ENCODE measurements at places on chromosomes 13 and 19. TPM values are rescaled to one million over a fixed set of nuclear protein-coding genes. Genes with fewer than 3 reads are reported as not detected.

- H3K27me3 ChIP-seq: no peaks in the 10 kb centered on the region
- peaks cover 3% of the 10 kb centered on the region for H3K36me3 ChIP-seq
- H3K27ac ChIP-seq: no peak overlapping the region
- no peaks in the 10 kb centered on the region for H3K4me1 ChIP-seq
- no peak overlapping the region for H3K4me3 ChIP-seq
- DNase-seq: no peak
Measured at GRCh38 chr19:5149932-5150901, 181.3 kb downstream of the KDM4B start.

- H3K4me1 ChIP-seq: peaks cover 14% of the 10 kb centered on the region
- no peaks in the 10 kb centered on the region for H3K27me3 ChIP-seq
- peak overlapping the region; percentile 89 for H3K27ac ChIP-seq
- DNase-seq: no peak
Measured at GRCh38 chr13:113976711-113977684, 3.1 kb upstream of the C13orf46 start.

DNA sequence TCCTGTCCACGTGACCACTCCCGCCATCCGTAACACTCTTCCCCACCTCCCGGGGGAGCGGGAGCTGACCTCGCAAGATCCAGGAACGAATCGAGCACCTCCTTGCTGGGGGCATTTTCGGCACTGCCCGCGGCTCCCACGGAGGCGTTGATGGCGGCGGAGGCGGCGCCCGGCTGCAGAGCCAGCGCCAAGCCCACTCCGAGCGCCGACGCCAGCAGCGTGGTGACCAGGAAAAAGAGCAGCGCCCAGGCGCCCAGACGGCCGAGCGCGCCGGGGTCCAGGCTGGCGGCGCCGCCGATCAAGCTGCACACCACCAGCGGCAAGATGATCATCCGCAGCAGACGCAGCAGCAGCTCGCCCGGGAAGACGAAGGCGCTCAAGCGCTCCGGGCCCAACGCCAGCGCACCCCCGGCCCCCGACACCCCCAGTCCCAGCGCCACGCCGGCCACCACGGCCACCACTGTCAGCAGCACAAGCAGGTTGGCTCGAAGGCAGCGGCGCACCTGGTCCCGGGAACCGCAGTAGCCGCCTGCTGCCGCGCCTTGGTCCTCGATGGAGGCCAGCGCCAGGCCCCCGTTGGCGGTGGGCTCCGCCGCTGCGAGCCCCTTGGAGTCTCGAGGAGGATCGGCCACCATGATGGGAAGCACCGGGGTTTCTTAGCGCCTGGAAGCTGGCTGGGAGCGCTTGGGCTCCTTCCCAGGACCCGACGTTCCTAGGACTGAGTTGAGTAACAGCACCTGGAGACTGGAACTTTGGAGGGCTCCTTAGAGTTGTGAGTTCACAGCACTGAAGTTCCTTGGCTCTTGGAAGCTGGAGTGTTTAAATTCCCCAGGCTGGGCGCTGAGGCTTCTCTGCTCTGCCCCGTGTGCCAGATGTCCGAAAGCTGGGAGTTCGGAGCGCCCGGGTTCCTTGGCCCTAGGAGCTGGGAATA lies 798 bp downstream of the SLC1A5 start:
- H3K36me3 ChIP-seq: no peaks in the 10 kb centered on the region
- peak; percentile 32 for DNase-seq

DNA sequence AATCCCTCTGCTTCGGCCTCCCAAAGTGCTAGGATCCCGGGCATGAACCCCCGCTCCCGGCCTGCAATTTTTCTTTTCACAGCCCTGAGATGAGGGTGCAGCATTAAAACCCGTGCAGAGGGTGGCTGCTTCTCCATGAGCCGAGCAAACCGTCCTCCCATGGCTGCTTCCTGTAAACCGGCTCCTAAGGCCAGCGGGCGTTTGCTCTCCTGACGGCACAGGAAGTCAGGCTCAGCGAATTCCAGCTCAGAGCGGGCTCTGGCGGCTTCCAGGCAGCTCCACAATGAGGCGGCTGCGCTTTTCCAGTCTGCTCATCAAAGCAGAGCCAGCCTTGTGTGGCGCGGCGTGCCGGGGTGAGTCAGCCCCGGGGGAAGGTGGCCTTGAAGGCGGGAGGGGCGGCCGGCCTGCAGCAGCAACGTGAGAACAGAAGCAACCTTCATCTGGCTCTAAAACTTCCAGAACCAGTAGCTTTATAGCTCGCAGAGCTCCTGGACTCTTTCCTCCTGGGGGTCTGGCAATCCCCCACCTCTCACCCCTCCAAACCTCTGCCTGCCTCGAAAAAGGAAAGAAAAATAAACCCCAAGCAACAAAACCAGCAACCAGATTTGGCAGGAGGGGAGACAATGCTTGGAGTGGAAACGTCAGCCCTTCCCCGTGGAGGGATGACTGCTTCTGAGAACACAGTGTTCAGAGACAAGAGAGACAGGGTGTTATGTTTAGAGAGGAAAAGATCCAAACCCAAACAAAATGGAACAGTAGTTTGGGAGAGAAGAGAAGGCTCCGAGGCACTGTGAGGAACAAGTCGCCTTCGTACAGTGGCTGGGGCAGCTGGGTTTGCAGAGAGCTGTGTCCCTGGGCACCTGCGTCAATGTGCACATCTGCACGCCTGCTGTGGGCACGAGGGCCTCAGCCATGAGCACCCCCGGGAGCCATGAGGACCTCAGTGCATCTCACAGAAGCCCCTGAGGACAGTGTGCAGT lies 67.8 kb downstream of the GADD45B start:
- H3K4me3 ChIP-seq: peak overlapping the region; percentile 85
- peak; percentile 25 for DNase-seq
- peaks cover 8% of the 10 kb centered on the region for H3K4me1 ChIP-seq
- no peaks in the 10 kb centered on the region for H3K27me3 ChIP-seq
- H3K27ac ChIP-seq: peak overlapping the region; percentile 29

- no peak overlapping the region for H3K4me3 ChIP-seq
- no peak for DNase-seq
- H3K36me3 ChIP-seq: no peaks in the 10 kb centered on the region
- no peak overlapping the region for H3K27ac ChIP-seq
Measured at GRCh38 chr13:74169676-74170075, 35.5 kb upstream of the KLF12 start.

- H3K27me3 ChIP-seq: no peaks in the 10 kb centered on the region
- DNase-seq: no peak
- H3K4me3 ChIP-seq: no peak overlapping the region
- peaks cover 2% of the 10 kb centered on the region for H3K4me1 ChIP-seq
- H3K36me3 ChIP-seq: peaks cover 2% of the 10 kb centered on the region
Measured at GRCh38 chr19:48975947-48976847, 11.1 kb downstream of the FTL start.

GRCh38 chr13:93529961-93530360 lies 303.4 kb downstream of the GPC6 start:
- H3K4me3 ChIP-seq: no peak overlapping the region
- DNase-seq: no peak
- no peaks in the 10 kb centered on the region for H3K36me3 ChIP-seq
- H3K27ac ChIP-seq: no peak overlapping the region
- peaks cover 5% of the 10 kb centered on the region for H3K27me3 ChIP-seq

DNA sequence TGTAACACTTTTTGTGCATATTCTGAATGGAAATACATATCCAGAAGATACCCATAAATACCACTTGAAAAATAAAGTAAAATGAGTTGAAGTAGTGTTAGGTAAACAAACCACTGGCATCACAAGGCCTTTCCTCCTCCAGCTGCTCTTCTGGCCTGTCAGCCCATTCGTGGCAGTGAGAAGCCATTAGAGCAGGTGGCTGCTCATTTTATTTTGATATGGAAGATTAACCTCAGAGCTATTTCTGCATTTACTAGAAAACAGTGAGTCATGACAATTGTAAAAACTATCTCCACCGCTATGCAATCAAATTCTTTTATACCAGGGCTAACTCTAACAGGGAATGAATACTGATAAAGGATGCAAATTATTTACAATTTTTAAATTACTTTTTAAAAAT lies 2898.1 kb downstream of the PCDH9 start:
- H3K27me3 ChIP-seq: no peaks in the 10 kb centered on the region
- H3K27ac ChIP-seq: no peak overlapping the region
- no peak overlapping the region for H3K4me3 ChIP-seq
- no peak for DNase-seq

Gene RFPL4A
- total RNA-seq: not detected

Measured in T-helper 17 cell (primary cell).